ENCODE measurements at places on chromosomes 3 and 15. TPM values are rescaled to one million over a fixed set of nuclear protein-coding genes. Genes with fewer than 3 reads are reported as not detected.

- no peak for DNase-seq
These were observed 168.0 kb upstream of the CTDSPL start for GRCh38 chr3:37693511-37694283.

DNA sequence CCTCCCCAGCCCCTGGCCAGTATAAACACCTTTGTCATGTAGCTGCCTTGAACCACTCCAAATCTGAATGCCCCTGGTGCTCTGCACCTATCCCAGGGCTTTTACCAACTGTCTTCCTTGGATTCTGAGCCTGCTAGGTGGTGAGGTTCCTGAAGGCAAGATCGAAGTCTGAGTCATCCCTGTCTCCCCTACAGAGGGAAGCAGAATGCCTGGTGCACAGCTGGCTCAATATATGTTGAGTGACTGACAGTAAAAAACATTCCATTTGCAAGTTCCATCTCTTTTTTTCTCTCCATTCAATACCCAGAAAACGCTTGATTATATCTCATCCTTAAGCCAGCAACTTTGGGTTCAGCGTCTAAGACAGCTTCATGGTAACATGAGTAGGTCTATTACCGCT, 24.7 kb downstream of the SLC24A1 start:
- no peak for DNase-seq

DNA sequence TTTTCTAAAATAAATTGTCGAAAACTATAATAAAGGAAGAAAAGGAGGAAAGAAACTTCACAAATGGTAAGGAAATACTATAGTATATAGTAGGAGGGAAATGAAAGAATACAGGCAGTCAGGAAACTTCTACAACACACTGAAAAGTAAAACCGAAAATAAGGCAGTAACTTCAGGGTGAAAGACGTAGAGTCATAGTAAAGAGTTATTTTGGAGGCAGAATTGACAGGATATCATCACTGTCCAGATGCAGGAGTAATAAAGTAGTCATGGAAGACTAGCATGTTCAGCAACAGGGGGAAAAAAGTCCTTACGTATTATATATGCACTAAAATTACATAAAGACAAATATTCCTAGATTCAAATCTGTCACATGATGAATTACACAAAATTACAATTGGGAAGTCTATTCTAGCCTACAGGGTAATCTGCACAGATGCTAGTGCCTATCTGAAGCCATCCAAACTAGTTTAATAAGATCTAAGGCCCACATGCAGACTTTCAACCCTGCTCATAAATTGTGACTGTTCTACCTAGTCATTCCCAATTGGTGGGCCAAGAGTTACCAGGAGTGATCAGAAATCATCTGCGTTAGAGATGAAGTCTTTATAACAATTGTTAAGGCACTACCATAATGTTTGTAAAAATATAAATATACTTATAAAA, 14.0 kb downstream of the VPS13C start:
- no peak for DNase-seq

GRCh38 chr3:47424434-47425382, 43.9 kb downstream of the PTPN23 start:
- DNase-seq = no peak

- DNase-seq = peak; percentile 46
These were observed 41.3 kb downstream of the GLDN start for GRCh38 chr15:51382787-51383186.

DNA sequence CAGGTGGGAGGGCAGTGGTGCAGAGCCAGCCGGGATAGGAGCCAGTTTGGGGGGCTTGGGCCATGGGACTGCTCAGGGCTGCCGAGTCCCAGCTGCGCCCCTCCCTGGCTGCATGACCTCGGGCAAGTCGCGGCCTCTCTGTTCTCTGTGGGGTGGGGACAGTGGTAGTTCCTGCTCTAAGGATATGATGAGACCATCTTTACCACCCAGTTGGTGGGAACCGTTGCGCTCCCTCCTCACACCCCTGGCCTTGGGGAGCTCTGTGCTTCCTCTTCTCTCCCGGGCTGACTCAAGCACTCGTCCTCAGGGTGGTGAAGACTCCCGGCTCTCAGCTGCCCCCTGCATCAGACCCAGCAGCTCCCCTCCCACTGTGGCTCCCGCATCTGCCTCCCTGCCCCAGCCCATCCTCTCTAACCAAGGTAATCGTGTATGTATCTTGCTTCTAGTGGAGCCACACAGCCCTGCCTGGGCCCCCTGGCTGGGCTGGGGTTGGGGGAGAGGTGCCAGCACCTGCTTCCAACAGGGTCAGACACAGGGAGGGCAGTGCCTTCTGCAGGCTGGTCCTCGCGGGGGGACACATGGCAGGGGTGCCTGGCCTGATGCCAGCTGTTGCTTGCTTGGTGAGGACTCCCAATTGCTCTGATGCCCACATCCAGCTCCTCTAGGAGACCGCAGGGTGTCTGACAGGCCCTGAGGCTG, 15.1 kb upstream of the STAB1 start:
- no peak for DNase-seq

- no peak for DNase-seq
These were observed 11.4 kb downstream of the EIF4G1 start for GRCh38 chr3:184325715-184326369.

DNA sequence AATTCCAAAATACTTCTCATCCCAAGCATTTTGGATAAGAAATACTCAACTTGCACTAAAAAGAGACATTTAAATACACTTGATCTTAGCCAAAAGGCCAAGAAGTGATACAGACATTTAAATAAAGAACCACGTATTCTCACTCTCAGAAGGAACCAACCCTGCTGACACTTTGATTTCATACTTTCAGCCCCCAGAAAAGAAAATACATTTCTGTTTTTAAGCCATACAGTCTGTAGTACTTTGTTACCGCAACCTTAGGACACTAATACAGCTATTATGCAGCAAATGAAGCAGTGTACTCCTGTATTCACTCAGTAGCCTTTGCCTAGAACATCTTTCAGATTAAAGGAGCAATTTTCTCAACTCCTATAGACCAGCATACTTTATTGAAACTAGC, 86.7 kb downstream of the TBC1D5 start:
- no peak for DNase-seq

DNA sequence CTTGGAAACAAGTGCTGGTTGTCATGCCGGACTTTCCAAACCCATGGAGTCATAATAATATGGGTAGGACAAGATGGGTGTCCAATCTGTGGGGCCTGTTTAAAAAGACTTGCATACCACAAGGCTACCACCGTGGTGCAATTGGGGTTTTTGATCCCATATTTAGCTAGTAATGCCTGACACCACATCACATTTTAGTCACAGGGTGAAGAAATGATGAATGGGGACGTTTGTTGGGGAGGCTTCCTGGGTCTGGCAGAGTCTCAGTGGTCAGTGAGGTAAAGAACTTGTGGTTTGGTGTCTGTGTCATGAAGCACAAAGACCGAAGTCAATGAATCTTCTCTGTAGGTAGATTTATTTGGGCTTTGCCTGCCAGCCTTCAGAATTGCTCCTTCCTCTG, 31.0 kb downstream of the P3H2 start:
- no peak for DNase-seq

Gene ISL2
- total RNA-seq = 11.0 TPM

DNA sequence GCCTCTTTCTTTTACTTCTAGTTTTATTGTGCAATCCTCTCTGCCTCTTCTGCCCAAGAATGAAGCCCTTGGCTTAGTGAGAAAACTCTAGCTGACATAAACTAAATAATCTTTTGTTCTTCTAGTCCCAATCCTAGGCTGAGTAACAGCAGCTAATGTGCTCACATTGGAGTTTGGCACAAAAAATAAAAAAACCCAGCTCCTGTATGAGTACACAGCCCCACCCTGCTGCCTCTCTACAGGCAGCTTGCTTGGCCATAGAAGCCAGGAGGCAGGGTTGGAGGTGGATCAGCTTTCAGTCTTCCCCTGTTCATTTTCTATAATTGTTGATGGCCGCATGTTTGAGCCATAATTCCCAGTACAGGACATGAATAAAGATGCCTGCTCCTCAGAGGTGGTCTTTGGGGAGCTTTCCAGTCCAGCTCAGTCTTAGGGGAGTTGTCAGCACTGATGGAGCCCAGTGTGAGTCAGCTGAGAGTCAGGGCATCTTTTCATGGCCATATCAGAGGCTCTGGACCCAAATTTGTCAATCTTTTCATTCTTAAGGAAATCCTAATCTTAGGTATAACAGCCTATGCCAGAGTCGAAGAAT, 46.7 kb downstream of the RTP1 start:
- no peak for DNase-seq

DNA sequence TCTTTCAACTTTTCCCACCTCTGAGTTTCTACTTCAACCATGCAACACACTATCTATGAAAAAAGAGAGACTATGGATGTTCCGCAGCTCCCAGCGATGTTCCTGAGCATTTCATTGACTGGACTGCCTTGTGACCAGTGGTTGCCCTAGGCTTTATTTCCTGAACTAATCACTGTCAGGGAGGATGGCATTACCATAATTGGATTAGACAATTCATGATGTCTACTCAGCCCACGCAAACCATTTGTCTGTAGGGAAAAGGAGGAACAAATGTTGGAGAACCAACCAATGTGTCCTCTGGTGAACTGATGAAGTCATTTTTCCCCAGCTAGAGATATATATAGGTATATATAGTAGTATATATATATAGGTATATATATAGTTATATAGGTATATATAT, 229.3 kb upstream of the MCTP2 start:
- no peak for DNase-seq

- no peak for DNase-seq
These were observed 33.6 kb downstream of the ZNF280D start for GRCh38 chr15:56699743-56700142.

Gene ZNF80
- total RNA-seq = not detected
